ENCODE measurements at places on chromosomes 6 and 20.
A peak's percentile ranks its signal among the peaks of the same experiment; 100 is the strongest.

- no peak for DNase-seq
Observed at GRCh38 chr6:108650781-108651180, 90.1 kb downstream of the FOXO3 start.

DNA sequence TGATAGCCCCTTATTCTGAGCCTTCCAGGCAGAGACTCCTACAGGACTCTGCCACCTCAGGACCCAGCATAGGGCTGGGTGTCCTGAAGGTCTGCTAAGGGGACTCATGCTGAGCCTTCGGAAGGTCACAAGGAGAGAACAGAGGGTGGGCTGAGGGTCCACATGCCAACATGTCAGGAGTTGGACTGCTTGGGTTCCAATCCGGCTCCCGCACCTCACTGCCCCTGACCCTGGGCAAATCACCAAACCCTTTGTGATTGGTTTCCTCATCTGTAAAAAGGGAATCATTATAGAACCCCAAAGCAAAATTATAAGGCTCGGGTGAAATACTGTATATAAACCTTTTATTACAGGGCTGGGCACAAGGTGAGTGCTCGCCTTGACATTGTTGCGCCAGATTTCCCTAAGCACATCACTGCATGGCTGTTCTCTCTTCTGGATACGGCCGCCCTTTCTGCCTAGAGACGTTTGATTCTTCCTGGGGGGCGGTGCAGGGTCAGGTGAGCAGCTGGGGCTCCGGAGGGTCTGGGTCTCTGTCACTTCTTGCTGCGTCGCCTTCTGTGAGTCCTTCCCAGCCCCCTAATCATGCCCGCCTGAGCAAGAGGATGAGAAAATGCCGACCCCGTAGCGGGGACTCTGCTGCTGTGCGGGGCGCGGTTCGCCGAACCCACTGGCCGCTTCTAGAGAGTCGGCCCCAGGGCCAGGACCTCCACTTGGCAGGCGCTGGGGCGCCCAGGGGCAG lies 90.5 kb upstream of the EPB41L1 start:
- peak; percentile 88 for DNase-seq

DNA sequence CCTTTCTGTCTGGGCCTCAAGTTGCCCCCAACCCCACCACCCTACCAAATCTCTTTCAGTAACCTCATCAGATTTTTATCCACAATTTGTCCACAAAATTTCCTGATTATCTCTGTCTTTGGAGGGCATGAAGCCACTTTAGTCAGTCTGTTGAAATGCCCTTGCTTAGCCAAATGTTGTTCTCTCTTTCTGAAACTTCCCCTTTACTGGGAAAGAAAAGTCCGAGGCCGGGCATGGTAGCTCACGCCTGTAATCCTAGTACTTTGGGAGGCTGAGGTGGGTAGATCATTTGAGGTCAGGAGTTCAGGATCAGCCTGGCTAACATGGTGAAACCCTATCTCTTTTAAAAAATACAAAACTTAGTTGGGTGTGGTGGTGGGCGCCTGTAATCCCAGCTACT lies 33.8 kb downstream of the TOMM6 start:
- no peak for DNase-seq

- DNase-seq: no peak
Observed at GRCh38 chr6:44590471-44590870, 203.0 kb downstream of the CDC5L start.

GRCh38 chr6:32353348-32353747 lies 18.4 kb downstream of the TSBP1 start:
- no peak for DNase-seq

- no peak for DNase-seq
Observed at GRCh38 chr20:58552366-58552934, 37.3 kb upstream of the APCDD1L start.

GRCh38 chr20:52768694-52769093 lies 203.5 kb upstream of the TSHZ2 start:
- no peak for DNase-seq

DNA sequence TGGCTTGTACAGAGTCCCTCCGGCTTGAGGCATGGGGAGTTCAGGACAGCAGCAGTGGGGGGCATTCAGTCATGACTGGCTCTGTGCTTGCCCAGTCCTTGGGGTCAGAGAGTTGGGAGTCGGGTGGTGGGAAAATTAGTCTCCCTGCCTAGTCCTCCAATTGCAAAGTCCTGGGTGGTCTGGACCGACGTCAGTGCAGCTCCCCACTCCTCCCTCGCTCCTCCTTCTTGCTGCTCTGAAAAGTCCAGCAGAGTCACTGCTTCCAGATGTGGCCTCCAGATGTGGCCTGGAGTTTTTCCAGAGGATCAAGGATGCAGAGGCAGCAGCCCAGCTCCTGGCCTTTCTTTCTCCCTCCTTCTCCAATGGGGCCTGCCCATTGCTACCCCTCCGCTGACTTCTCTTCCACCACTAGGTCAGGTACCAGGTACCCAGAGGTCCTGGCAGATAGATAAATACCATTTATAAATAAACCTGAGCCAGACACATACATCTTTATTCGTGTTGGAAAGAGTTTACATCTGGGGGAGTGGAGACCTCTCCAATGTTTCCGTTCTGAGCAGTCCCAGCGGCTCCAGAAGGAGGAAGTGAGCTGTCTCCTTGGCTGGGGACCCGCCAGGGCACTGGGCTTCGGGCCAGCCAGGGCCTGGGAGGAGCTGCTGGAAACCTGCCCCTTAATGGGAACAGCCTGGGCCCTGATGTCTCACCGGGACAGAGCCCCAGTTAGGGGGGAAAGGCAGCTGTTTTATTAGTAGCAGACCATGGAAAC lies 49.0 kb upstream of the RNF24 start:
- no peak for DNase-seq

DNA sequence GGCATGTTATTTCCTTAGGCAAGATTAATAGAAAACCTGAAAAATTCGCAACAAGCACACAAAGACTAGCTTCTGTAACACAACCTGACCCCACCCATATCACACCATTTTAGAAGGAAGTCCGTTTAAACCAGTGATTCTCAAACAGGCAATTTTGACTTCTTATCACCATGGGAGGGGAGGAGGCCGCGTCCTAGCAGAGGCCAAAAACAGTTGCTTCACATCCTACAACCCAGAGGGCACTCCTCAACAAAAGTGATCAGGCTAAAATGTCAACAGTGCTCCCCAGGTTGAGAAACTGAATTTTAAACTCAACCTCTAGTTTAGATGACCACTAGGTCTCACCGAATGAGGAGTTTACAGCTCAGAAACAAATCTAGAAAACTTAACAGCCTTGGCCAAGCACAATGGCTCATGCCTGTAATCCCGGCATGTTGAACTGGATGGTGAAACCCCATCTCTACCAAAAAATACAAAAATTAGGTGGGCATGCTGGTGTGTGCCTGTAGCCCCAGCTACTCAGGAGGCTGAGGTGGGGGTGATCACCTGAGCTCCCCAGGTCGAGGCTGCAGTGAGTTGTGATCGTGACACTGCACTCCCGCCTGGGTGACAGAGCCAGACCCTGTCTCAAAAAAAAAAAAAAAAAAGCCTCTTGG lies 3.4 kb downstream of the SNX5 start:
- no peak for DNase-seq

DNA sequence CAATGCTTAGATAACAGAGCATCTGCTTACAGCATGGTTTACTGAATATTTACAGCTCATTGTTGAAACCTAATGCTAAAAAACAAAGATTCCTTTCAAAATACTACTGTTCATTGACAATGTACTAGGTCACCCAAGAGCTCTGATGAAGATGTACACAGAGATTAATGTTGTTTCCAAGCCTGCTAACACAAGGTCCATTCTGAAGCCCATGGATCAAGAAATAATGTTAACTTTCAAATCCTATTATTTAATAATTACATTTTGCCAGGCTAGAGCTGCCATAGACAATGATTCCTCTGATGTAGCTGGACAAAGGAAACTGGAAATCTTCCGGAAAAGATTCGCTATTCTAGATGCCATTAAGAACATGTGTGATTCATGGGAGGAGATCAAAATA lies 355.6 kb downstream of the TENT5A start:
- no peak for DNase-seq

- no peak for DNase-seq
Observed at GRCh38 chr6:21163110-21163837, 430.3 kb upstream of the SOX4 start.

- DNase-seq: peak; percentile 26
Observed at GRCh38 chr20:13865791-13866351, 81.0 kb downstream of the NDUFAF5 start.

- no peak for DNase-seq
Observed at GRCh38 chr6:104625536-104625935, 234.2 kb downstream of the HACE1 start.

GRCh38 chr20:16419138-16419715 lies 154.0 kb downstream of the KIF16B start:
- no peak for DNase-seq

GRCh38 chr20:16147216-16147615 lies 426.0 kb downstream of the KIF16B start:
- no peak for DNase-seq

- DNase-seq: no peak
Observed at GRCh38 chr6:147972448-147972847, 370.2 kb upstream of the SASH1 start.

DNA sequence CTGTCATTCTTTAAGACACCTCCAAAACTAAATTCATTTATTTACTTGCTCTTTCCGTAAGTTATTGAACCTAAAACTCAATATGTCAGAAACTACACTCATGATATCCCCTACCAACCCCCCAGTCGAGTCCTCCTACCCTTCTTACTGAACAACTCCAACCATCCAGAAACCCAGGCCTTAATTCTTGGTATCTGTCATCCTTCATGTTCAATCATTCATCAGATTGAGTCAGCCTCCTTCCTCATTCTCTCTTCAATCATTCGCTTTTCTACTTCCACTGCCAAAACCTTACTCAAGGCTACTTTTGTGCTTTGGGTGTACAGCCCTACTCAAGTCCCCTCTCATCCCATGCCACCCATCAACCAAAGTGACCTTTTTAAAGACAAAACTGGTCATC lies 95.7 kb downstream of the SMLR1 start:
- DNase-seq: no peak

GRCh38 chr6:25748049-25748448 lies 6.5 kb upstream of the SLC17A4 start:
- no peak for DNase-seq

- peak; percentile 47 for DNase-seq
Observed at GRCh38 chr20:46970937-46971630, 76.4 kb downstream of the EYA2 start.

DNA sequence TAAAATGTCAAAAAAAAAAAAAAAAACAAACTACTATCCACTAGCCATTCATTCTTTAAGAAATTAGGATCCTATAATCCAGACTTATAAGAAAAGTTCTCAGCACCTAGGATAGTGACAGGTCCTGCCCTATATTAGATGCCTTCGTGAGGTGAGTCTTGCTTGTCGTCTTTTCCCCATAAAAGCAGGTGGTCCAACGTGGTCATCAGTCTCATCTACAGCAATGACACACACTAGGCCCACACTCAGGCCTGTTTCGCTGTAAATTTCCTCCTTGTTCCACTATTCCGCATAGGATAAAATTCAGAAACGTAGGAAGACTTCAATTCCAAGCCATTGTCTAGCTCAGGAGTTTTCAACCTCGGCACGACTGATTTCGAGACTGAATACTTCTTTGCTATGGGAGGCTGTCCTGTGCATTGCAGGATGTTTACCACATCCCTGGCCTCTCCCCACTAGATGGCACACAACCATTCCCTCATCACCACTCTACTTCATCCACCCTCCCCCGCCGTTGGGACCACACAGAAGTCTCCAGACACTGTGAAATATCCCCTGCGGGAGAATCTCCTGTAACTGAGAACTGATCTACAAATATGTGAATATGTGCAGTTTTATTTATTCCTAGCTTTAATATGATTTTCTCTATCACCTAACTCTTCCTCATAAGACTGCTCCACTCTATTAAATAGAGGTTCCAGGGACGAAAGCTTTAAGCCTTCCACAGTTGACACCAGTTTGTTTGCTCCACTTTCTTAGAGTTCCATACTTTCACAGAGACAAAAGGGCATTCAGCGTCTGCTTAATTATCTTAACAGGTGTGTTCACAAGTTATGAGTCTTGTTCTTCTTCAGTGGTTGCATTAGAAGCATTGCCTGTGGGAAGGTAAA lies 346.3 kb downstream of the BMP2 start:
- peak; percentile 86 for DNase-seq

- DNase-seq: no peak
Observed at GRCh38 chr6:161394437-161394836, 120.6 kb upstream of the AGPAT4 start.

DNA sequence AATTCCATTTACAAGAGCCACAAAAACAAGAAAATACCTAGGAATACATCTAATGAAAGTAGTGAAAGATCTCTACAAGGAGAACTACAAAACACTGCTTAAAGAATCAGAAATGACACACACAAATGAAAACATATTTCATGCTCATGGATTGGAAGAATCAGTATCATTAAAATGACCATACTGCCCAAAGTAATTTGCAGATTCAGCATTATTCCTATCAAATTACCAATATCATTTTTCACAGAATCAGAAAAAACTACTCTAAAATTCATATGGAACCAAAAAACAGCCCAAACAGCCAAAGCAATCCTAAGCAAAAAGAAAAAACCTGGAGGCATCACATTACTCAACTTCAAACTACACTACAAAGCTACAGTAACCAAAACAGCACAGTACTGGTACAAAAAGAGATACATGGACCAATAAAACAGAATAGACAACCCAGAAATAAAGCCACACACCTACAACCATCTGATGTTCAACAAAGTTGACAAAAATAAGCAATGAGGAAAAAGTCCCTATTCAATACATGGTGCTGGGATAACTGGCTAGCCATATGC lies 24.3 kb downstream of the REV3L start:
- DNase-seq: no peak

Data from NCI-H146 (cell line).